ENCODE measurements at places on chromosomes 7 and 10. TPM values are rescaled to one million over a fixed set of nuclear protein-coding genes. Genes with fewer than 3 reads are reported as not detected.

DNA sequence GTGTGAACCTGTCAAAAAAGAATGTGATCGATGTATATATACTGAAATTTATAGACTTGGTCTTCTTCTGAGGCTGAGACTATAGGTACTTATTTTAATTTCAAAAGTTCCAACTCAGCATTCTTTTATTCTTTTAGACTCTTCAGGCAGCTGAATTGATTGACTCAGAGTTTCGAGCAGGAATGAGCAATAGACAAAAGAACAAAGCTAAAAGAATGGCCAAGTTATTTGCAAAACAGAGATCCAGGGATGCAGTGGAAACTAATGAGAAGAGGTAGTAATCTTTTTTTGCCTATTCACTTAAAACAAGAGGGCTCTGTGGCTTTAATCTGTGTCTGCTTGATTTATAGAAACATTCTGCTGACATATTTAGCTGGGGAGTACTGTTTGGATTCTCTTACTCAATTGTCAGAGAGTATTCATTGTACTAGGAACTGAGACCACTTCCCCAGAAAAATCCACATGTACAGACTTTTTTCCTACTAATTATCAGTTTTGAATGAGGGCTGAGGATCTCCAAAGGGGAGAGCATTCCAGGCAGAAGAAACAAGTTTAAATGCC is 30.1 kb downstream of the BTAF1 start:
- no peak for ATAC-seq

The LEP gene
- not detected for total RNA-seq

DNA sequence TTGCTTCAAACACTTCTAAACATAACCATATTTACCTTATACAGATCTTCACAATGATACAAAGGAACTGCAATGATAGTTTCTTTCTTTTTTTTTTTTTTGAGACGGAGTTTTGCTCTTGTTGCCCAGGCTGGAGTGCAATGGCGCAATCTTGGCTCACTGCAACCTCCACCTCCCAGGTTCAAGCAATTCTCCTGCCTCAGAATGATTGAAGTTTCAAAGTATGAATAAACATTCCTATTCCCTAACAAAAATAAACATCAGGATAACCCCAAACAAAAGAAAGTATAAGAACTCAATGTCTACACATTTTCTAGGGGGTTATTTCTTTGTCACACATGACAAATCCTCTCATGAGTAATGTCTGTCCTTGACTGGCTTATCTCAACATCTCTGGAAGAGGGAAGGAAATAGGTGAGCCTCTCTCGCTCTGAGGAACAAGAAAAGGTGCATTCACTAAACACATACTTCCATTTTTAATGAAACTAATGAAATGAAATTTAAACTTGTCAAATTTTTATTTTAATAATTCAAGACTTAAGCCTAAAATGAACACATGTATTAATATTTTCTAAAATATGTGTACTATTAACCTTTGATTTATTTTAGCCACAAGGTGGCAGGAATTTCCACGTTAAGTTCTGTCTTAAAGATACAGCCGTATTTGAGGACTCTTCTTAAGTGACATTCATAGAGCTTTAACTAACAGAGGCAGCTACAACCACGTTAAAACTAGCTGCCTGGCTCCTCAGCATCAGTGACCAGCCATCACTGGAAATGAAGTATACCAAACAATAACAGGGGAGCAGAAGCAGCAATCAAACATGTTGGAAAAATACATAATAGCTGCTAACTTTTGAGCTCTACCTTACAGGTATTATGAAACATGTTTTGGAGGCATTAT is 58.3 kb downstream of the MALSU1 start:
- ATAC-seq: no peak

The TBX20 gene
- not detected for total RNA-seq

DNA sequence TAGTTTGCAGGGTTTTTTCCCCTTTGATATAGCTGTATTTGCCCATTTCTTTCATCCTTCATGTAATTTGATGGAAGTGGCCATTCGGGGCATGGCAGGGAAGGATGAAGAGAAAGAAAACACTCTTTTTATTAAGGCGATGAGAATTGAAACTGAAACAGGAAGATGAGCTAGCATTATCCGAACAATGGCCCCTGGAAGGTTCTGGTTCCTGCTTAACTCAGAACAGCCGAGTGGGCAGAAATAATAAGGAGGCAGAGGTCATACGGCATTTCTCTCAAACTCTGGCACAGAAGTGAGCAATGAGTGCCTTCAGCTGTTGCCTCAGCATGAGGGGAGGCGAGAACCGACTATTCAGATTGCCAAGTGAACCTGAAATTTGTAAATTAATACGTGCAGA is 113.2 kb upstream of the MYO3A start:
- ATAC-seq: no peak

DNA sequence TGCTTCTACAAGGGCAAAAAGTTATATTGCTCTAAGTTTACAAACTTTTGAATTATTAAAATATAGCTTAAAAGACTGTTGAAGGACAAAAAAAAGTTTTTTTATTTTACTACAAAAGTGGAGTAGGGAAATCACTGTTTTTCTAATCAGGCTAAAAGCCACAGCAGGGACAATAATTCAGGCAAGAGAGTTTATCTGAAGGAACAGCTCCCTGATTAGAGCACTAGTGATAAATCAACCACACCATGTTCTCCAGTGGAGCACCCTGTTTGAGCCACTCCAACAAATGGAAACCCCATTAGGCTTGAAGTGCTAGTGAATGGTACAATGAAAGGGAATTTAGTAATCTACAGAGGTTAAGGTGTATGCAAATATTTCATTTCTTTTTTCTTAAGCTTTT is 357.1 kb downstream of the SEMA3D start:
- no peak for ATAC-seq

DNA sequence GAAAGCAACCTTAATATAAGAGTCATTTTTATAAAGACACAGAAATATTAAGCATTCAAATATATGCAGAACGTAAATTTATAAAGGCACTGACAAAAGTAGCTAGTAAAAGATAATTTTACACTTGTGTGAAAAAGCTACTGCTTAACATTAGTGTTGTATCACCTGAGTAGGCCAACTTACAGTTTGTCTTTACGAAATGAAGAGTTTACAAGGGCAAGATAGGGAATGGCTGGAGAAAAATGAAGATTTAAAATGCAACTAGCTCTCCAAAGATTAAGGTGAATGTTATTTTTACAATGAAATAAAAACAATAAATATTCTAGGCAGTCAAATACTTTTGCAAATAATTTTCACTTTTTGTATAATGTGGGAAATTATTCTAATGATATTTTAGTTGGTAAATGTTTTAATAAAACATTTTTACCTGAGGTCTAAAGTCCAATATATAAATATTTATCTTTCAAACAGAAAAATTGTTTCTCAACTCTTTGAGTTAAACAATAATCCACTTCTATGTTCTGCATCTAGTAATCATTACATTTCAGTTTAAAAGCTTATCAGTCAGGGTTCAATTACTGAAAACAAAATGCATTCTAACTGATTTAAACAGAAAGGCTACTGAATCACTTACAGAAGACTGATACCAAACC is 382.6 kb downstream of the IPMK start:
- ATAC-seq: no peak

DNA sequence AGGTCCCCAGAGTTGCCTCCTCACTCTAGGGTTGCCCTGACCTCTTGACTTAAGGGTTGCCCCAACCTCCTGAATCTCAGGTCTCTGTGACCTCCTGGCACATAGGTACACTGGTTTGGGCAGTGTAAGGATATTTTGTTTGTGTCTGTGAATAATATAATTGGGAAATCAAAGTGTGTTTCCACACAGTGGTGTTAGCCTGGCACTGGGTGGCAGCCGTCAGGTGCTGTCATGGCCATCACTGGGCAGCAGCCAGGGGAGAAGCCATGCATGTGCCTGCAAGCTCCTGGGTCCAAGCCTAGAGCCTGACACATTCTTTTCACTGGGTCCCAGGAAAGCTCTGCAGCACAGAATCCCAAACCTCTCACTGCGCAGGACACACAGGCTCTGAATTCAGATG is 3.6 kb upstream of the CCDC201 start:
- ATAC-seq: no peak

The JAKMIP3 gene
- 1.2 TPM for total RNA-seq
